Sigmoid colon (tissue), 7 donors: ENCODE measurements at places on chromosomes 13 and 19. TPM values are rescaled to one million over a fixed set of nuclear protein-coding genes. Genes with fewer than 3 reads are reported as not detected.
A peak's percentile ranks its signal among the peaks of the same experiment; 100 is the strongest.

- no peak for DNase-seq
Observed at GRCh38 chr19:46710687-46711086, 6.2 kb downstream of the PRKD2 start.

- peak; percentile 95 for DNase-seq
Observed at GRCh38 chr19:40613690-40614621, 12.8 kb downstream of the LTBP4 start.

DNA sequence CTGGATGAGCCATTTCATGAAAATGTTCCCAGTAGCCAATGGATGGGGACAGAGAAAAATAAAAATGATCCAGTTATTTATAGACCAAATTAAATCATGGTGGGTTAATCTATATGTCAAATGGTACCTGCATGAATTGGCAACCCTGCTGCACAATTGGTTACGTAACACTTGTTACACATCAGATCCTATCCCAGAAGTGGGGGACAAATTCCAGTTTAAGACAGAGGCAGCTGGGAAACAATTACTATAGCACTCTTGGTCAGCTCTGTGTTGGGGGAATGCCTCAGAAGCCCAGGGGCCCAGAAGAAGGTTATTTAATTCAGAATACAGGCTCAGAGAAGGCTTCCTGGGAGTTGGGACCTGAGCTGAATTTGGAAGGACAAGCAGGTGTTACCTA lies 81.1 kb upstream of the FLT1 start:
- no peak for DNase-seq

DNA sequence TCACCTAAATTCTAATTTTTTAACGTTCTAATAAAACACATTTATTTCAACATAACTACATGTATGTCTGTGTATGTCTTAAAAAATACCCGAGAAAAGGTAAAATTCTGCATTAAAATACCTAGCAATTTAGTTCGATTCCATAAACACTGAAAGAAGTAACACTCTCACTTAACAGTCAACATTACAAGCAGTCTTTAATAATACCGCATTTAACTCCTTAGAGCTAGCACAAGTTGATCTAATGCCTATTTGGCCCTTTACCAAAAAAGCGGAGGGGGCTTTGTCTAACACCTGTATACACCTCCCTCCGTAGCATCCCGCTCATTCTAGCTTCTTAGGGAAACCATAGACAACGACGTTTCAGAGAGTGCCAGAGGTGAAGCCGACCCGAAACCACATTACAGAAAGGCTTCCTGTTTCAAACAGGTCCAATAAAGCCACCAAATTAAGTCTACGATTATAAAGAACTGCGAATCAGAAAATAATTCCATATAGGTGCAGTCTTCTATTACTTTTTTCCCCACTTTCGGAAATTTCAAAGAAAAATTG lies 1.2 kb downstream of the SPART start:
- DNase-seq = no peak

DNA sequence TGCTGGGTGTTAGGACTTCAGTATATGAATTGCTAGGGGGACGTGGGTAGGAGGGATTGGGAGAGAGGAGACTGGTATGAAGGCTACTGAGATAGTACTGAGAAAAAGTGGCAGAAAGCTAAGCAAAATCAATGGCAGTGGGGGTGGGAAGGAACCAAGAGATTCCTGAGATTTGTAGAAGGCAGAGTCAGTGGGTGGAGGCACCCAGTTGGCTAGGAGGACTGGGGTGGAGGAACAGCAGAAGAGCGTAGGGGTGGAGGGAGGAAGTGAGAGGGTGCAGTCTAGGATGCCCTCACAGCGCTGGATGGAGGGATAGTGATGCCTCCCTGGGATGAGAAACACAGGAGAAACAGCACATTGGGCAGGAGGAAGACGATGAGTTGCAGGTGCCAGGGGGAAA lies 5.6 kb upstream of the MEDAG start:
- no peak for DNase-seq

DNA sequence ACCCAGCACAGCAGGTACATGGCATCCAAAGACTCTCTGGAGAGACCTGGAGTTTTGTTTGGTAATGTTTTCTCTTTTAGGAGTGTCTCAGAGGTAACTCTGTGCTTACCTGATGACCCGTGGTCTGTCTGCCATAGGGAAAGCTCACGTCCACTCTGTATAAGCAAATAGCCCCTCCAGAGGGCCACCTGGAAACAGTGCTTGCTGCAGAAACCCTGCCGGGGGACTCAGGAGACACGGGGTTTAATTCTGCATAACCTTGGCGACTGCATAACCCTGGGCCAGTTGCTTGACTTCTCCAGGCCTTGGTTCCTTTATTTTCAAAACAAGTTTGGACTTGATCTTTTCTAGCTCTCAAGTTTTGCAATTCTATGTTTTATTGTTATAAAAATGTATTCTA lies 187.2 kb upstream of the SOX1 start:
- no peak for DNase-seq

IRS2 gene
- polyA plus RNA-seq = 8.6 TPM

GRCh38 chr13:105184201-105184600 lies 1351.3 kb downstream of the EFNB2 start:
- no peak for DNase-seq

CYP2F1 gene
- polyA plus RNA-seq = not detected

WASF3 gene
- polyA plus RNA-seq = 0.92 TPM

DNA sequence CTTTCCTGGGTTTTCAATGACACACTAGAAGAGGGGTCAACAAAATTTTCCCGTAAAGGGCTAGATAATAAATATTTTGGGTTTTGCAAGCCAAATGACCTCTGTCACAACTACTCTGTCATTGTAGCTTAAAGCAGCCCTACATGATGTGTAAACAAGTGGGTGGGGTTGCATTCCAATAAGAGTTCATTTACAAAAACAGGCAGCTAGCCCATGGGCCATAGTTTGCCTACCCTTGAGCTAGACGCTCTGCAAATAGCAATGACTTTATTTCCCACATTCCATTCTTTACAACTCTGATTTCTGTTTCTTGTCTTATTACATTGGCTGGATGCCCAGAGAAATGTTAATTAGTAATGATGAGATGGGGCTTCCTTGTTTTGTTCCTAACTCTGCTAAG lies 76.0 kb downstream of the ZNF557 start:
- peak; percentile 26 for DNase-seq

- no peak for DNase-seq
Observed at GRCh38 chr13:99214232-99214631, 13.6 kb downstream of the UBAC2 start.

- DNase-seq = no peak
Observed at GRCh38 chr13:113216254-113217048, 7.0 kb downstream of the CUL4A start.

DNA sequence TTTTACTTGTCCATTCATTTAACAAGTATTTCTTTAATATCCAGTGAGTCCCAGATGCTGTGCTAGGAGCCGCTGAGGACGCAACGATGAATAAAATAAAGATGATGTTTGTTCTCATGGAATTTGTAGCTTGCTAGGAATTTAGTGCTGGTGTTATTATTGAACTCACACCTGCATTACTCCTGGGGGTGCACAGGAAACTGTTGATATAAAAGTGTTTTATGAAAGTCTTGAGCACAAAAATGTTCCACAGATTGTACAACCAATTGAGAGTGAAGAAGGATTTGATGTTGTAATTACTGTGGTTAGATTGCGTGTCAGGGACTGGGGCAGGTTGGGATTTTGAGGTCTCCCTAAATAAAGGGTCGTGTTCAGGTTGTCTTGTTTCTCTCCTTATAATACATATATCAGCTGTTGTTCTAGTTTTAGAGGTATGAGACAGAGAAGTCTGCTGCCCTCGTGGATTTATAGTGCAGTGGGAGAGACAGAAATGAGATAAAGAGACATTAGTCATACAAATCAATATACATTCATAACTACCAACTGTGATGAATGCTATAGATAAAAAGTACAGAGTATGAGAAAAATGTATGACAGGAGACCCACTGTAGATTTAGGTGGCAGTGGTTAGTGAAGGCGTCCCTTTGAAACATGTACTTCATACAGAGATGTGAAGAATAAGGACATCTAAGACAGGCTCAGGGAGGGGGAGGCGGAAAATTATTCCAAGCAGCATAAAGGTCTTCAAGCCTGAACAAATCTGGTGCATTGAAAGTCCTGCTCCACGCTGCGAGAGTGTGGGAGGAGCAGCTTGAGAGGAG lies 11.3 kb downstream of the CACNG6 start:
- DNase-seq = no peak

DNA sequence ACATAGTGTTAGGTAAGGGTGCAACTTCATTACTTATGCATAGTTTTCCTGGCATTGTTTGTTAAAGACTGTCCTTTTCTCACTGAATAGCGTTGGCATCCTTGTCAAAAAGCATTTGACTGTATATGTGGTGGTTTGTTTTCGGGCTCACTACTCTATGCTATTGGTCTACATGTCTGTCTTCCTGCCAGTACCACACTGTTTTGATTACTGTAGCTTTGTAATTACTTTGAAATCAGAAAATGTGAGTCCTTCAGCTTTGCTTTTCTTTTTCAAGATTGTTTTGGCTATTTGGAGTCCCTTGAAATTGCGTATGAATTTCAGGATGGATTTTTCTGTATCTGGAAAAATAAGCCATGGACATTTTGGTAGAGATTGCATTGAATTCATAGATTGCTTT lies 56.0 kb downstream of the IFT88 start:
- DNase-seq = no peak
